ENCODE measurements at places on chromosomes 12 and 14.

DNA sequence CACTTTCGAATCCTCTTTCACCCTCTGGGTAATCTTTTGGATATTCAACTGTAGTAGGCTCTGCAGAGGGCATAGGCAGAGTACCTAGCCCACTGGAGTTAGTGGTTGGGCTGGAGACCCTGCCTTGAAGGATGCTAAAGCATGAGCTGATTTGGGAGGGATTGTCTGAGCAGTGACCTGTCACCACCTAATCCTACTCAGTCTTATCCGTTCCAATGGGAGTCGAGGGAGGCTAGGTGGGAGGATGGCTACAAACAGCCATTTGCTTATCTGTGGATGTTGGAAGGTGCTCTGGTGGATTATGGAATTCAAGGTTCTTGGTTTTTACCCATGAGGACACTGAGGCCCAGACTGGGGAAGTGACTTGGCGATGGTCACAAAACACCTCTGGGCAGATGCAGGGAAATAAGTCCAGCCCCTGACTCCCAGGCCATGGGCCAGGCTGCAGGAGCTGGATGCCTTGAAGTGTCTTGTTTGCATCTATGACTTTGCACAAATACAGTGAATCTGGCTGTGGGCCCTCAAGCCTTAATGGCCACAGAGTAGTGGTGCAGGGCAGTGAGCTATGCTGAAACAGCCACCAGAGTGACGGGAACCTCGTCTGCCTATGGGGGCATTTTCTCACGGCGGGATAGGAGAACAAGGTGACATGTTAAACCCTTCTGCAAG, 3.7 kb downstream of the KMT5A start:
- no peak for DNase-seq

- no peak for DNase-seq
These were observed at the start of gene SLC10A1 for GRCh38 chr14:69796797-69797500. TSS of gene SLC10A1 (minus strand) at chr14:69797241. CDS start at chr14:69797155, 86 bp downstream.

DNA sequence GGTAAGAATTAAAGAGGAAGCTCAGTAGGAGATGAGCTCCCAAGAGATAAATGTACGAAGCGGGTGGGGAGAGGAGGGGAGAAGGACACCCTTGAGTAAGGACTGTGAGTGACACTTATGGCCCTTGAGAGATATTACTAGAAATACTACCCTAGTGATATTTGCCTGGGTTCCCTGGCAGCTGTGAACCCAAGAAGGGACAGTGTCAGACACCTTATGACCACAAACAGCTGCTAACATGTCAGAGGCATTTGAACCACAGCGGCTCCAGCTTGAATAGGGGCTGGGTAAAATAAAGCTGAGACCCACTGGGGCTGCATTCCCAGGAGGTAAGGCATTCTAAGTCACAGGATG, 19.6 kb upstream of the SLC6A12 start:
- DNase-seq = no peak

DNA sequence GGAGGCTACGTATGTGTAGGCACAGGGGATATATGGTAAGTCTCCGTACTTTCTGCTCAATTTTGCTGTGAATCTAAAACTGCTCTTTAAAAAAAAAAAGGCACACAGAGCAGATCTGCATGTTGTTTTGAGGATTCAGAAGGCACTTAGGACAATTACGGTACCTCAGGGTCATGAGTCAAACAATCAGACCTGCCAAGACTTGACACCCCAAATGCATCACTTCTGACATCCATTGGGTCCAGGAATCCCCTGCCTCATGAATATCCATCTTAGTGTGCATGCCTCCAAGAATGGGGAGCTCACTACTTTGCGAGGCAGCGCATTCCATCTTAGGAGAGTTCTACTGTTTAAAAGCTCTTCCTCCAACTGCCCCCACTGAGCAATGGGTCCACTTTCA, 3.0 kb downstream of the BDKRB2 start:
- no peak for DNase-seq

Data from suppressor macrophage treated with lipopolysaccharide for 4 hours (primary cell).